Left ventricle myocardium inferior (tissue), 1 donor: ENCODE measurements at places on chromosomes 12 and 14. TPM values are rescaled to one million over a fixed set of nuclear protein-coding genes. Genes with fewer than 3 reads are reported as not detected.

DNA sequence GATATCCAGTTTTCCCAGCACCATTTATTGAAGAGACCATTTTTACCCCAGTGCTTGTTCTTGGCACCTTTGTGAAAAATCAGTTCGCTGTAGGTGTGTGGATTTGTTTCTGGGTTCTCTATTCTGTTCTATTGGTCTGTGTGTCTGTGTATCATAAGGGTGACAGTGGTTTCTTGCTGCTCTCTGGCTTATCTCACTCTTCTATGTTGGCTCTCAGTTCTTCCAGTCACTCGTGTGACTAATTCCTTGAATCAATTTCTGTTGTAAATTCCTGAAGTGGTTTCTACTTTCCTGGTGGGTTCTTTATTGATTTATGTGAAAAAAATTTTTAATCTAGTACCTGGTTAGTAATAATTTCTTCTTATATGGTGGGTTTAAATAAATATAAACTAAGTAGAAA lies 58.3 kb downstream of the OTOGL start:
- H3K4me3 ChIP-seq = no peak overlapping the region
- H3K27ac ChIP-seq = no peak overlapping the region
- DNase-seq = no peak

Gene SLC10A1
- total RNA-seq = not detected

DNA sequence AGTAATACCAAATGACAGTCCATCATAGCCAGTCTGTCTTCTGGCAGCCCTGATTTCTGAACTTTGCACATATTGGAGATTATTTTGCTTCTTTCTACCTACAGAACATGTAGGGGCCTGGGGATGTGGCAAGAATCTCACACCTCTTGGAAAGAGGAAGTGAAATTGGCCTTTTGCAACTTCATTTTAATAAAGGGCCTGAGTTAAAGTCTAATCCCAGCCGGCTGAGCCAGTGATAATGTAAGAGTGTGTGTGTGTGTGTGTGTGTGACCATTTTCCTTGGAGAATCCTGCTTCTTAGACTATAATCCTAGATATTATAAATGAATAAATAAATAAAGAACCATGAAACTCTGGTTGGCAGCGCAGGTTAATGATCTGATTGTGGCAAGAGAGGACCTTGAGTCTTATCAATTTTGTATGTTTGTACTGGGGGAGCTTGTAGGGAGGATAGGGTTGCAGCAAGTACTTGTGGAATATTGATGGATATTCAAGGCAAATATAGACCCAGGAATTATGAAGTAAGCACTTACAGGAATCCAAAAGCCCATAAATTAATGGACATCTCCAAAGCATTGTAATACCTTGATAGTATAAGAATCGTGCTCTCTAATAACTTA lies 233.2 kb upstream of the AMIGO2 start:
- no peak overlapping the region for H3K27ac ChIP-seq
- no peak overlapping the region for H3K4me3 ChIP-seq
- DNase-seq = no peak
- peaks cover 15% of the 10 kb centered on the region for H3K4me1 ChIP-seq
- no peaks in the 10 kb centered on the region for H3K27me3 ChIP-seq

- no peaks in the 10 kb centered on the region for H3K36me3 ChIP-seq
- H3K4me1 ChIP-seq = no peaks in the 10 kb centered on the region
- no peak for DNase-seq
- H3K27me3 ChIP-seq = peaks cover 6% of the 10 kb centered on the region
These were observed 43.6 kb upstream of the APPL2 start for GRCh38 chr12:105279460-105280056.

DNA sequence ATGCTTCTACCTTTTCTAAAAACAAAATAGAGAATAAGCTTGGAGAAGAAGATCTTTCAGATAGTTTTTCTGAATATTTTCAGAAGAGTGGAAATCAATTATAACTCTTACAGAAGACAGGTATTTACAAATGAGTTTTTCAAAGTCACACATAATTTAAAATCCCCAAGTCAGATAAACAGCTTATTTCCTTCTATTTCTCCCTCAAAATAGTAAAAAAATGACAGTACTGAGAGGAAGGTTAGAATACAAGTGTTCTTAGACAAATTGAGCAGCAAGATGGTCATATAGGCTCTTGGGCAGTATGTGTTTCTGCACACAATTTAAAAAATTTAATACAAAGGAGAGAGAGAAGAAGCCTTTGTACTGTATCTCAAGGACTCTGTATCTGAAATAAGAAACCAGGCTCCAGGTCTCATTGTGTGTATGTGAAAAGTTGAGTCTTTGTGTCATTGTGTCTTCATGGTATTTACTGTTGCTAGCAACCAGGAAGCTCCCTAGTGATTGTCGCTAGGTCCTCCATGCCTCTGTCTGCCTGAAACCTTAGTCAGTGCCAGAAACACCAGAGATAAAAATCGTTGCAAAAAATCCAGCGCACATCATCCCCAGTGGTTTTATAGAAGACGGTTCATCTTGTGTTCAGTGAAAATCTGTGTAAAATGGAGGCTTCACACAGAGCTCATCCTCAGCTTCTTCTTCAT lies 12.9 kb upstream of the TUBA1A start:
- H3K36me3 ChIP-seq = no peaks in the 10 kb centered on the region
- H3K4me1 ChIP-seq = peaks cover 29% of the 10 kb centered on the region
- H3K27ac ChIP-seq = peak overlapping the region; percentile 79
- no peaks in the 10 kb centered on the region for H3K27me3 ChIP-seq
- peak overlapping the region; percentile 38 for H3K4me3 ChIP-seq
- DNase-seq = no peak

Gene OAS2
- total RNA-seq = 4.8 TPM

GRCh38 chr12:9856151-9856550 lies 13.0 kb downstream of the CLEC2B start:
- H3K4me3 ChIP-seq = no peak overlapping the region
- H3K36me3 ChIP-seq = peaks cover 40% of the 10 kb centered on the region
- no peak for DNase-seq

DNA sequence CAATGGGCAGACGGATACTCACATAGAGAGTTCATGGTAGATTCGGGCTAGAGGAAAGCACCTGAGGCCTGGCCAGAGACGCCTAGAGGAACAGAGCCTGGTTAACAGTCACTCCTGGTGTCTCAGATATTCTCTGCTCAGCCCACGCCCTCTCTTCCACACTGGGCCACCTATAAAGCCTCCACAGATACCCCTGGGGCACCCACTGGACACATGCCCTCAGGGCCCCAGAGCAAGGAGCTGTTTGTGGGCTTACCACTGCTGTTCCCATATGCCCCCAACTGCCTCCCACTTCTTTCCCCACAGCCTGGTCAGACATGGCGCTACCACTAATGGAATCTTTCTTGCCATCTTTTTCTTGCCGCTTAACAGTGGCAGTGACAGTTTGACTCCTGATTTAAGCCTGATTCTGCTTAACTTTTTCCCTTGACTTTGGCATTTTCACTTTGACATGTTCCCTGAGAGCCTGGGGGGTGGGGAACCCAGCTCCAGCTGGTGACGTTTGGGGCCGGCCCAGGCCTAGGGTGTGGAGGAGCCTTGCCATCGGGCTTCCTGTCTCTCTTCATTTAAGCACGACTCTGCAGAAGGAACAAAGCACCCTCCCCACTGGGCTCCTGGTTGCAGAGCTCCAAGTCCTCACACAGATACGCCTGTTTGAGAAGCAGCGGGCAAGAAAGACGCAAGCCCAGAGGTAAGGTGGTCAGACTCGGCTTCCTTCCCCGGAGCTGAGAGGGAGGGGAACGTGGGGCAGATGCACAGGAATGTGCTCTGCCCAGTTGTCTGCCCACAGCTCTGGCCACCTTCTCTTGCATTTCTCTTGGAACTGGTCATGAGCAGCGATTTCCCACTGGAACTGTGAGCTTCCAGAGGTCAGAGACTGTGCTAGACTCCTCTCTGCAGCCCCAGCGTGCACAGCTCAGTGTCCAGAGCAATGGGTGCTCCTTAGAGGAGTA lies at the start of gene CD4:
Gene CD4, plus strand, starts transcription at position 557 of the 953 bp plus-strand sequence. CDS start 10,611 bp downstream, outside the sequence.
- H3K4me1 ChIP-seq = peaks cover 17% of the 10 kb centered on the region
- no peaks in the 10 kb centered on the region for H3K27me3 ChIP-seq
- no peaks in the 10 kb centered on the region for H3K36me3 ChIP-seq

Gene SYNE3
- total RNA-seq = 11.3 TPM
